Osteoblast (primary cell): ENCODE measurements at places on chromosomes 1 and 21. TPM values are rescaled to one million over a fixed set of nuclear protein-coding genes. Genes with fewer than 3 reads are reported as not detected.

CFHR5 gene
- not detected in 2 replicates for total RNA-seq

KIF21B gene
- under 0.01 TPM in 2 replicates for total RNA-seq

ANKRD45 gene
- 0.72 TPM in 1 of 2 replicates, not detected in the other for total RNA-seq

ADAMTS5 gene
- total RNA-seq, result 38.9 and 39.1 TPM in 2 replicates

RAB3GAP2 gene
- 42.4 and 44.2 TPM in 2 replicates for total RNA-seq

FAAH gene
- 2.4 and 4.0 TPM in 2 replicates for total RNA-seq

SPRR1B gene
- total RNA-seq, result not detected in 2 replicates

GRCh38 chr1:18241891-18242290 is 134.3 kb downstream of the IGSF21 start:
- DNase-seq, result no peak

- DNase-seq, result no peak
Measured at GRCh38 chr1:21933397-21934248, 3.5 kb downstream of the HSPG2 start.

- DNase-seq, result no peak
Measured at GRCh38 chr1:65150583-65151263, 2.7 kb downstream of the AK4 start.

- DNase-seq, result no peak
Measured at GRCh38 chr1:9576903-9577302, 11.8 kb upstream of the TMEM201 start.

DNA sequence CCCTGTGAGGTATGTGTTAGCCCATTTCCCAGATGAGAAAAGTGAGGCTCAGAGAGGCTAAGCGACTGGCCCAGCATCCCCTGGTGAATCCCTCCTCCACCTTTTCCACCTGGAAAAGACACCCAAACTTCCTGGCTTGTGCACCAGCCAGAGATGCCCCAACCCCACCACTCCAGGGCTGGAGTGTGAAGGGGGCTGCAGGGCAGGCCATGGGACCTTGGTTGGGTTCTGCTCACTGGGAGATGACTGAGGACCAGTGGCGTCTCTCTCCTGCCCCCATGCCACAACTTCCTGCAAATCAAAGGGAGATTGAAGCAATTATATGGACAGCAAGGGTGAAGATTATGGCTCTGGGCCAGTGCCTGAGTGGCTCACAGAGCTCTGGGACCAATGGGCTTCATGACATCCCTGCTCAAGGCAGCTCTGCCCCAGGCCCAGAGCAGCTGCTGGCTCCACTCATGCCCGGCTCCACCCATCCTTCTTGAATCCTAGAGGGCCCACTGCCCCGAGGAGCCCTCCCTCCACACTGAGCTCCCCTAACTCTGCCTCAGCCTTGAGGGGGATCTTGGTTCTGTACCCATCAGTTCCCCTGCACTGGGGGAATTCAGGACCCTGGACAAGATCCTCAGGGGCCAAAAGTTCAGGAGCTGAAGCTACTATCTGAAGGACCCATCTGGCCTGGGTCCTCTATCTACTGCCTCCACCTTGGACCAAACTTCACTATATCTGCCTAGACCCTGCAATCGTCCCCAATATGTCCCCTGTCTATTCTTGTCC is 416.9 kb downstream of the PTPRU start:
- no peak for DNase-seq

GRCh38 chr21:38472412-38473108 is 25.7 kb downstream of the ERG start:
- DNase-seq, result peak; percentile 45

- no peak for DNase-seq
Measured at GRCh38 chr1:151993084-151993733, 450 bp downstream of the S100A10 start.

GRCh38 chr1:7680207-7680954 is 90.7 kb upstream of the VAMP3 start:
- DNase-seq, result peak; percentile 95

DNA sequence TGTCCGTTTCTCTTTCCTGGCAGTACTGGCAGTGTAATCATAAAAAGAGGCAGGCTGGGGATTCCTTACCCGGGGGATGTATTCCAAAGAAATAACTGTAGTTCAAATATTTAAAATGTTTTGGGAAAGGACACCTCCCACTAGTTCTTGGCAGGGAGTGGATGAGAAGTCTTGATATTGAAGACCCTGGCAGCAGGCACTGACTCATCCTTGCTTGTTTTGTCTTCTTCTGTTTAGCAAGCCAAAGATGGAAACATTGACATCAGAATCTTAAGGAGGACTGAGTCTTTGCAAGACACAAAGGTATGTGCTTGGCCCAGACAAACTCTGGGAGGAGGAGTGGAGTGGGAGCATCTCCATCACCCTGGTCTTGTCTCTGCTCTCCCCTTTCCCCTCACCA is 639 bp downstream of the IL20 start:
- no peak for DNase-seq

DNA sequence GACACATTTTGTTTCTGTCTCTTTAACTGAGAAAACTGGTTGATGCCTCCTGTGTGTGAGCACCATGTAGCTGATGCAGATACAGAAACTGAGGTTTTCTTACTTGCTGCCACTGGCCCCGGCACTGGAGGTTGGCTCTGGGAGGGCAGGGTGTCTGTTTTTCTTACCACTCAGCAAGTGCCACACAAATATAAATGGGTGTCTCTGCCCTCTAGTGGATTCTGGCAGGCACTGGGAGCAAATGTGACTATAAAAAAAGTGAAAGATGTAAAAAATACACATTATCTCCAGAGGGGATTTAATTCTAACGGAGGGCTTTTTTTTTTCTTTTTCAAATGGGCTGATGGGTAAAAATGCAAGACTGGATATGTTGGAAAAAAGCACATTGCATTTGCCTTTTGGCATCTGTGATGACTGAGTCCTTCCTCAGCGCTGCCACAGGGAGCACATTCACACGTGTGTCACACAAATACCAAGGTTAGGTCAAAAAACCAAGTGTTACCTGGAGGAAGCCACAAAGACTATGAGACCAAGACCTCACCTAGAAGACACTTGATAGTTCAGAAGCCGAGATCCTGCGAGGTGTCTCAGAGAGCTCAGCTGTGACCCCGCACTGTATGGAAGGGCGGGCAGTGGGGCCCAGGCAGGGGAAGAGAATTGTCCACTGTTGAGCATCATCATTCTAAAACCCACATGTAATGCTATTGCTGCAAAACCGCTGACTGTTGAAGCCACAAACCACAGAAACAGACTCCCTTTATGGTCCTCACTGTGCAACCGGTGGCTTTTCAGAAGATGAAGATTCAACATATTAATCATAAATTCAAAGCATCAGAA is 18.9 kb downstream of the PGBD2 start:
- DNase-seq, result no peak

DNA sequence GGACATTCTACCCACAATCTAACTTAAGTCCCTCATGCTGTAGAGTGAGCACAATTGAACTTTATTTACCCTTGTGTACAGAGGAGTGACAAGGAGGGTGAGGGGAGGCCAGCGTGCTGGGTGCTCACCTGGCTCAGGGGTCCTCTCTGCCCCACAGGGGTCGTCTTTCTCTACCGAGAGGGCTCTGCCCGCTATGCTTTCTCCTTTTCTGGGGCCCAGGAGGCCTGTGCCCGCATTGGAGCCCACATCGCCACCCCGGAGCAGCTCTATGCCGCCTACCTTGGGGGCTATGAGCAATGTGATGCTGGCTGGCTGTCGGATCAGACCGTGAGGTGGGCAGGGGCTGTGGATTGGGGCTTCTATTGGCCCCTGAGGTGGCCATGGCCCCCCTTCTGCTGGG is 5.4 kb downstream of the BCAN start:
- DNase-seq, result peak; percentile 67

GRCh38 chr1:218361298-218362065 is 16.3 kb downstream of the TGFB2 start:
- DNase-seq, result no peak

DNA sequence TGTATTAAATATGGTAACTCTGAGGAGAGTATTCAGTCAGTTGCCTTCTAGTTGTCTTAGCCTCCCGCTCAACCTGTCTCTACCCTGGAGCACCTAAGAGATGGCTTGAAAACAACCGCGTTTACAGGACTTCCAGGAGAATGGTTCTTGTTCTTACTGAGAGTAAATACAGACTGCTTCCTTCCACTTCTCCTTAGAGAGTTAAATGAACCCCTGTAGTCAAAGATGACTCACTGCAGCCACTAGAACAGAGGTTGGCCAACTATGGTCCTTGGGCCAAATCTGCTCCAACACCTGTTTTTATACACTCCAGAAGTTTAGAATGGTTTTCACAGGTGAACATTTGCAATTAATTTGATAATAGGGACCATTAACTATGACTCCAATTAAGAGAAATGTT is 60.1 kb upstream of the ASB17 start:
- DNase-seq, result no peak

DNA sequence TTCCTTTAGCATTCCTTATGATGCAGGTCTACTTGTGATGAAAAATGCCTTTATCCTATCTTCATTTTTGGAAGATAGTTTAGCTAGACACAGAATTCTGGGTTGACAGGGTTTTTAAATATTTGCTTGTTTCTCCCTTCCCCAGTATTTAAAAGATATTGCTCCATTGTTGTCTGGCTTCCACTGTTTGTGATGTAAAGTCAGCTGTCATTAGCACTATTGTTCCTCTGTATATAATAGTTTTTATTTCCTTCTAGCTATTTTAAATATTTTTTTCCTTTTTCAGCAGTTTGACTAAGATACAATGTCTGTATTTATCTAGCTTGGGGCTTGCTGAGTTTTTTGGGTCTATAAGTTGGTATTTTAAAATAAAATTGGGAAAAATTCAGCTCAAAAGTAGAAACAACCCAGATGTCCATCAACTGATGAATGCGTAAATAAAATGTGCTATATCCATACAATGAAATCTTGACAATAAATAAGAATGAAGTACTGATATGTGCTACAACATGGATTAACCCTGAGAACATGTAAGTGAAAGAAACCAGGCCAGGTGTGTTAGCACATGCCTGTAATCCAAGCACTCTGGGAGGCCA is 11.2 kb downstream of the IFT25 start:
- no peak for DNase-seq

GRCh38 chr1:36225283-36225899 is 1.1 kb downstream of the THRAP3 start:
- DNase-seq, result peak; percentile 69

- no peak for DNase-seq
Measured at GRCh38 chr1:34362949-34363348, 186.2 kb downstream of the C1orf94 start.

DNA sequence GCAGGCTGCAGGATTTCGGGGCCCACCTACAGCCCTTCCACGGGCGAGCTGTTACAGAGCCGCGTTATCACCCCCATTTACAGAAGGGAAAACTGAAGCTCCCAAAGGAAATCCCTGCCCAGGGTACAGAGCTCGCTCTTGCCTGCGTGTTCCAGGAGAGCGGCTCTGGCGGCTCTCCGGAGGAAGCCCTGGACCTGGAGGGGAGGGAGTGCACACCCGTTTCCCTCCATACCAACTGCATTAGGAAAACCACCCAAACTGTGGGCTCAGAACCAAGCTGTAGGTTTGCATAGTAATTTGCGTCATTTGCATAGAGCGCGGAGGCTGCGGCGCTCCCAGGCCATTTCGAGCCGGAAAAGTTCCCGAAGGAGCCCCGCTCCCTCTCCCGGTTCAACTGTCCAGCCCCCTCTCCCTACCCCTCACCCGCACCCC is 24.7 kb upstream of the ADGRB2 start:
- peak; percentile 90 for DNase-seq

DNA sequence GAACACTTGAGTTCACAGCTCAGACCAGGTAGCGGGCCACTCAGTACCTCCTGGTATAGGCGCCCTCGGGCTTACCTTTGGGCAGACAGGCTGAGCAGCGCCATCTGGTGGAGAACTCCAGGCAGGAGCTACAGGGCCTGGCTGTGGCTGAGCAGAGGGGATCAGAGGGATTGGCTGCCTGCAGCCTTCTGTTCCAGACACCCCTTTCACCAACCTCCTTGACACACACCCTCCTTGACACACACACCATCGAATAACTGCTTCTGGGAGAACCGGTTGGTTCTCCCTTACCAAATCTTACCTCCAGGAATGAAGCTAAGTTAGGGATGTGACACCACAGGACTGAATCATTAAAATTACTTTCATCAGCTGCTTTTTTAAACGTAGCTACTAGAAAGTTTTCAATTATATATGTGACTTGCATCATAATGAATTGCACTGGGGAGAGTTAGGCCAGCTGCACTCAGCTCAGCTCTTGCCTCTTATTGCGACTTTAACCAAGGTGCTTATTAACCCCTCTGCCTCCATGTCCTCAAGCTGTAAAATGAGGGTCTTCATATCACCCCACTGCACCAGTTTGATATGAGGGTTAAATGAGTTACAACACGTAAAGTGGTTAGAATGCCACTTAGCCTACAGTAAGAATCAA is 6.6 kb downstream of the LIN28A start:
- peak; percentile 91 for DNase-seq

- DNase-seq, result peak; percentile 93
Measured at GRCh38 chr1:30111431-30111830, 612.0 kb downstream of the MATN1 start.

DNA sequence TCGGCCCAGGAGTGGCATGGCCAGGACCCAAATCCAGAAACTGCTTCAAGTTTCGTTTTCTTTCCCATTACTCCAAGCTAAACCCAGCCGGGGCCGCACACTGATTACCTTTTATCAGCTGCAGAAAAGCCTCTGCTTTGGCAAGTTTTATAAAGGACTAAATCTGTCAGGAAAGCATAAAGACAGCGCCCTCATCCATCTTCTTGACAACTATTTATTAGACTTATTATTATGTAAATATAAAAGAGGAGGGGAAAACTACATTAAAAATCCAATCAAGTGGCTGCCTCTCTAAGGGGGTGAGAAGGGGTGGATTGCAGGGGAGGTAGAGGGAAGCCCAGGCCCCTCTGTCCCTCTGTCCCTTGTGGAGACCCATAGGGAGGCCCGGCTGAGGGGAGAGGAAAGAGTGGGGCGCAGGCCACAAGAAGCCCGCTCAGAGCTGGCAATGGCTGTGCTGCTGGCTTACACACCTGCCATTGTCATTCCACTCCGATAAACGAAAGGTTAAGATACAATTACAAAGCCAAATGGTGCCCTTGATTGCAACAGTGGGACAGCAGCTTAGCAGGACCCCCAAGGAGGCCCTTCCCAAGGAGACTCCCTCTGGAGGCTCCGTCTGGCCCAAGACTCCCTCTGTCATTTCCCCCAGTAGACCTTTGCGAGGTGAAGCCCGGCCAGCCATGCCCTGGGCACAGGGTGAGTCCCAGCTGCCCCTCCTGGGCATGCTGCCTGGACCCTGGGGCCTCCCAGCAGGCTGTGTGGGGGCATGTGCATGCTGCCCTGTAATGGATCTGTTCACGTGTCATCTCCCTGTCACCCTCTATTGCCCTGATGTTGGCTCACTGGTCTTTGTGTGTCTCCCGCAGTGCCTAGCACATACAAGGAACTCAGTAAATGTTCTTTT is 45.4 kb downstream of the KCND3 start:
- no peak for DNase-seq

GRCh38 chr1:43152866-43153265 is 19.2 kb downstream of the EBNA1BP2 start:
- no peak for DNase-seq

- DNase-seq, result no peak
Measured at GRCh38 chr1:89800022-89800655, 20.7 kb upstream of the LRRC8D start.

DNA sequence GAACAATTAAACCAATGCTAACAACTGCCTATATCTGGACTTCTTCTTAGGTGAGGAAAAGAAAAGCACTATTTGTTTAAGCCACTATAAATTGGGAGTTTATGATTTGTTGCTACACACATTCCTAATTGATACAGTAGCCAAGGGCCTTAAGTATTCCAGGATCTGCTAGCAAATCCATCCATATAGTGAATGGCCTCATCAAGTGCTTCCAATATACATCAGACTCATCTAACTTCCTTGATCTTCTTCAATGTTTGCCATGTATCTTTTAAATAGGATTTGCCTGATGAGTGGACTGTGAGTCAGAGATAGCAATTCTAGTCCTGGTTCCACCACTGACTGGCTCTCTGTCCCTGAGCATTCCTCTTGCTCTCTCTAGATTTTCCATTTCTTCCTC is 430.2 kb downstream of the OMA1 start:
- no peak for DNase-seq
